Astrocyte of the spinal cord (primary cell): ENCODE measurements at places on chromosomes 5 and 9.

- DNase-seq = no peak
These were observed 435.8 kb downstream of the CSNK1G3 start for GRCh38 chr5:123947797-123948196.

DNA sequence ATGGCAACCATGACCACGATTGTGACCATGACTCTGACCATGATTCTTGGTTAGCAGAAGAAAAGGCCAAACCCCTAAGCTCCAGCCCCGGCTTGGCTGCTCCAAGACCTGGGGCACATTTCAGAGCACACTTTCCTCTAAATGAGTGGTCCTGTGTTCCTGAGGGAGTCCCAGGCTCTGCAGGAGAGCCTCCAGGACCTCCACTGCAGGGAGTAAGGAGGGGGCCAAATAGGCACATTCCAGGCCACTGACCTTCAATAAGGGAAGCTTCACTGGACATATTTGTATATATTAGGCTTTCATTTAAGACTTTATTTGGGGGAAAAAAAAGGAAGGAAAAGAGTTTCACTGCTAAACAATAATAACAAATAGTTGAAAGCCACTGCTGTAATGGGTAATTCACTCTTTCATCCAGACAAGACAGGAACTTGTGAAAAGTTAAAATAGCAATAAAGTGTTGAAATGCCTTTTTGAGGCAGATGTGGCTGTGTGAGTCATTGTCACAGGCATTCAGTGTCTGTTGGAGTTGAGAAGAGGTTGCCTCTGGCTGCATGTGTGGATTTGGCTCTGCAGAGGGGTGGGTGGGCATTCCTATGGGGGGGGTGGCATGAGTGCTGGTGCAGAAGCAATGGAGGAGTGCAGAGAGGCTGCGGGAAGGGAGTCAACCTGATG, 63.9 kb upstream of the TGFBR1 start:
- peak; percentile 86 for DNase-seq

- DNase-seq = no peak
These were observed 17.6 kb downstream of the ALDOB start for GRCh38 chr9:101417977-101418376.

- no peak for DNase-seq
These were observed 8.3 kb downstream of the TRIM32 start for GRCh38 chr9:116695438-116695837.

DNA sequence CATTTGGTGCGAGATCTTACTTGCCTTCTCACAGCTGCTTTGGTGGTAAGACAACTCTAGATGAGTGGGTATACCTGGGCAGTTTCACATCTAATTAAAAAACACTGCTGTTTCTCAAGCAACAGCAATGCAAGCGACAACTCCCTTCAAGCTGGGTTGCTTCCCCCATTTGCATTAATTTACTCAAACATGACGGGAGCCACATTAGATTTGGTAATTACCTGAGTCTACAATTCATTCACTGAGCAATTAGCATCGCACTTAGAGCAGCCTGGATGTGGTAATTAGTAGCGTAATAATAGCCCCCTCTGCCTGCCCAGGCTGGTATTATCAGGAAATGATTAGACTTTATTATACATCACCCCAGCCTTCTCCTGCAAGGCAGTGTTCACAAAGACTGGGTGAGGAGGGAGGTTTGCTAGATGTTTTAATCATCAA, 73.4 kb downstream of the FBXO38 start:
- DNase-seq = no peak

DNA sequence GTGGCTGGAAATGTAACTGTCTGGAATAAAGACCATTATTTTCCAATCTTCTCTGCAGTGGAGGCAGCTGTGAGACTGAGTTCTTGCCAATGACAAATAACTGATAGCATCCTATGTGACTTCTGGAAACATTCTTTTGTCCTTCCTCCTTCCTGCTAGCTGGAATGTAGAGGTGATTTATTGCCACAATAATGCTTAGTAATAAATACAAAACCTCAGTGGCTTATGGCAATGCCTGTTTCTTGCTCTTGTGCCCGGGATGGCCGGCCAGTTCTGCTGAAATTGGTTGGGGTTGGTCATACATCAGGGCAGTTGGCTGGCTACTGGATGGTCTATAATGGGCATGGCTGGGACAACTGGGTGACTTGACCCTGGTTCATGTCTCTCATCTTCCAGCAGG, 12.2 kb upstream of the TEX48 start:
- DNase-seq = peak; percentile 35

DNA sequence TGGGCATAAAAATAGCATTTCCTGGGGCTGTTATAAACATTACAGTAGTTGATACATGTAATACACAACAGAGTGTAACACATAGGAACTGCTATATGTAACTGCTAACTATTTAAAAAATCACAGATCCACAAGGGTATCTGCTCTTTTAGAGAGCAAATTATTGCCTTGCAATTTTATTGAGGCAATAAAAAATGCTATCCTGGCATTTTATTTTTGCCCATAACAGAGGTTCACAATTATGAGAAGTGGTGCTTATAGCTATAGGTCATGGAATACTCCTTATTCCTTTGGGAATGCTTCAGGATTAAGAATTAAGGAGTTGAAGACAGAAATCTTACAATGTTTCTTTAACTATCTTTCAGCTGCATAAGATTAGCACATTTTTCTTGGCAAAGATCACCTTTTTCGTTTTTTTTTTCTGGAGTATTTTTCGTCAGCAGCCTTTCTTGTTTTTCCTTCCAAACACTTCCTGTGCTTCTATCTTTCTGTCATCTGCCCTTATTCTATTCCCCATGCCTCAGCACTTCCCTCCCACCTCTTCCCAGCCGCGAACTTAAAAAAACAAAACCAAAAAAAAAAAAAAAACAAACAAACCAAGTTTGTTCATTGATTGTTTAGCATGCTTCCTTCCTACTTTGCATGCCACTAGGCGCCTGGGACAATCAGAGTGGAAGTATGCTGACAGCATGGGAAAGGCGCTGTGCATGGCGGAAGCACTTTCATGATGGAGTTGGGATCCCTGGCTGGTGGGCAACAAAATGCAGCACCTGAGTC, 264.2 kb downstream of the MAST4 start:
- DNase-seq = peak; percentile 36

DNA sequence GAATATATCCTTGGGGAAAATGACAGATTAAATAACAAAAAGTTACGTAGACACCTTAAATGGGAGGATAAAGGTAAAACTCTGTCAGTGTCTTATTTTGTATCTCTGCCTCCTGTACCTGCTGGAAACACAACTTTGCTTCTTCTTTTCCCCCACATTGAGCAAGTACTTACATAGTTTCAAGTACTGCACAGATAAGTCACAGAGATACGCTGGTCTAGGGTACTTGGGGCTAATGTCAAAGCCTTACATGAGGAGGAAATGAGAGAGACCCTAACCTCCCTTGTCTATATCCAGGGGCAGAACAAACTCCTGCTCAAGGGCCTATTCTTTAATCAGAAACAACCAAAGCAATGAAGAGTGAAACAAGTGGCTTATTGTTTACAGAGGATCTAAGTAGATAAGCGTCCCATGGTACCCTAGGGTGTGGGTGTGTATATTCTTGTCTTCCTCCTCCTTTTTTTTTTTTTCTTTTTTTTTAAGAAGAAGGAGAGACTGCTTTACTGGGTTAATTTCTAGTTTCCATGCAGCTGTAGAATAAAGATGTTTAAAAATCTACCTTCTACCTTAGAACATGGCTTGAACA, 43.1 kb downstream of the ELL2 start:
- DNase-seq = no peak

GRCh38 chr9:27548055-27548741, 18.6 kb upstream of the MOB3B start:
- peak; percentile 58 for DNase-seq
